ENCODE measurements at places on chromosomes 2 and 18.

GRCh38 chr2:118834440-118834810, 13.0 kb downstream of the EN1 start:
- no peaks in the 10 kb centered on the region for H3K36me3 ChIP-seq
- DNase-seq = no peak
- peaks cover 97% of the 10 kb centered on the region for H3K27me3 ChIP-seq
- H3K4me3 ChIP-seq = no peak overlapping the region

DNA sequence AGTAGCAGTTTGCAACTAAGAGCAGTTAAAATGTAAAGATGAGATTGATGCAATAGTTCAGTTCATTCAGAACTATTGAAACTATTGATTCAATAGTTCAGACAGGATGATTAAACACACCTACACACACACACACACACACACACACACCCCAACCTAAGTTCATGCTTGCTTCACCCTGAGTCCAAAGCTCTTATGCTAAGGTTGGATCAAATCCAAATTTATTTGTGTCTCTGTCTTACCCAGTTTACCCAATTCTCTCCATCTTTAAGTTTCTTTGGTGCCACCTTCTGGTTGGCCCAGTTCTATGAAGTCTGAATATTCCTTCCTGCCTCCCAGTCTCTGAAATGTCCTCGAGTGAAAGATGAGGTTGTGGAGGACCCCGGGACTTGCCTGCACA, 5.1 kb downstream of the SERPINB8 start:
- H3K4me3 ChIP-seq = no peak overlapping the region
- H3K27me3 ChIP-seq = no peaks in the 10 kb centered on the region
- H3K36me3 ChIP-seq = peaks cover 9% of the 10 kb centered on the region
- DNase-seq = no peak

DNA sequence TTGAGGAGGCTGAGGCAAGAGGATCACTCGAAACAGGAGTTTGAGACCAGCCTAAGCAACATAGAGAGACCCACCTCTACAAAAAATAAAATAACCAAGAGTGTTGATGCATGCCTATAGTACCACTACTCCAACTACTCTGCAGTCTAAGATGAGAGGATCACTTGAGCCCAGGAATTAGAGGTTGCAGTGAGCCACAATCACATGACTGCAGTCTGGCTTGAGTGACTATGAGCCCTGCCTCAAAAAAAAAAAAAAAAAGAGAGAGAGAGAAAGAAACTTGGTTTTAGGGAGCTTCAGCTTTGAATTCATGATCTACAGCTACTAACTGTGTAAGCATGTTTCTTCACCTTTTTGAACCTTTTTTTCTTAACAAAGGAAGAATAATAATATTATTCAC, 119.9 kb downstream of the HNMT start:
- H3K27ac ChIP-seq = no peak overlapping the region
- H3K4me1 ChIP-seq = no peaks in the 10 kb centered on the region
- no peak for DNase-seq
- no peaks in the 10 kb centered on the region for H3K36me3 ChIP-seq
- no peak overlapping the region for H3K4me3 ChIP-seq

GRCh38 chr2:43375746-43376522, 149.5 kb upstream of the ZFP36L2 start:
- H3K27ac ChIP-seq = peak overlapping the region; percentile 1
- H3K4me3 ChIP-seq = no peak overlapping the region
- H3K27me3 ChIP-seq = no peaks in the 10 kb centered on the region
- H3K36me3 ChIP-seq = peaks cover 27% of the 10 kb centered on the region
- peaks cover 19% of the 10 kb centered on the region for H3K4me1 ChIP-seq

DNA sequence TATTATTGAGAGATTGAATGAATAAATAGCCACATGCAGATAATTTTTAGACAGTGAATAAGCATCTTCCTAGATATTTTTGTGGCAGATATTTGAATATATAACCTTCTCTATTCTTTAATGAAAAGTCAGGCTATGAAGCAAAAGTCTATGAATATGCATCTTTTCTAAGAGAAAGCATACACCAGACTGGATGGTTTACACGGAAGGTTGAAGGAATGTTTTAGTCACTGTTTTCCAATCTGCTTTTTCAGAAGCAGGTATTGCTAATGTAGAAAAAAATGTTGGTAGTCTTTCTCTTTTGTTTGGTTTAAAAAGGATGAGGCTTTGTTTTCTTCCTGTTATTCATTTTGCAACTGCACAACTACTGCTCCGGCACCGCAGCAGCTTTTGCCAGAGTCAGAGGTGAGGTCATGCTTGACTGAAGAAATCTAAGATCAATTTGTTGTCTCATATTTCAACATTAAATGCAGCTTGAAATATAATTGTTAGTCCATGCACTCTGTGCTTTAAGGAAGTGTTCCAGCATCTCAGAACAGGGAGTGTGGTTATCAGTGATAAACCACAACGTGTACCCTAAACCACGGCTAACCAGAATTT, 1540.8 kb upstream of the PIK3C3 start:
- no peak for DNase-seq
- H3K36me3 ChIP-seq = no peaks in the 10 kb centered on the region
- H3K4me3 ChIP-seq = no peak overlapping the region
- no peaks in the 10 kb centered on the region for H3K27me3 ChIP-seq
- H3K27ac ChIP-seq = no peak overlapping the region
- H3K4me1 ChIP-seq = no peaks in the 10 kb centered on the region

All from activated naive CD8-positive, alpha-beta T cell treated with anti-CD3 and anti-CD28 coated beads for 36 hours (primary cell).